K562 (cell line): ENCODE measurements at places on chromosomes 4 and X.

DNA sequence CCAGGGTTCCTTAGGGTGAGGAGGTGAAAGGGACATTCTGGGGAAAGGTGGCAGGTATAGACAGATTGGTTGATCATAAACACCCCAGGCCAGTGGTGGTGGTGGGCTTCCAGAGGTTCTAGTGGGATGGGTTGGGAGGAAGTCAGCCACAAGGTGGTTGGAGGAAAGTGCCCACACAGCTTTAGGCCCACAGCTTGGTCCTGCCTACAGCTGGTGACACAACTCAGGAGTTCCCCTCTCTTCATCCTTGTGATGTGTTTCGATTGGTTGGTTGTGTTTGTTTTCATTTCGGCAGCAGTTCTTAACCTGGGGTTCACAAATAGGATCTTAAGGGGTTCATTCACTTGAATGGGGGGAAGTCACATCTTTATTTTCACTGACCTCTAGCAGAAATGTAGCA is 157.0 kb downstream of the TMEM164 start:
- H3K27me3 ChIP-seq = no peaks in the 10 kb centered on the region
- peaks cover 7% of the 10 kb centered on the region; the same call in 1 of the 2 replicates for H3K4me1 ChIP-seq
- no peak for DNase-seq
- H3K27ac ChIP-seq = no peak overlapping the region; the same call in 2 of the 3 replicates
- no peak overlapping the region for H3K4me3 ChIP-seq

DNA sequence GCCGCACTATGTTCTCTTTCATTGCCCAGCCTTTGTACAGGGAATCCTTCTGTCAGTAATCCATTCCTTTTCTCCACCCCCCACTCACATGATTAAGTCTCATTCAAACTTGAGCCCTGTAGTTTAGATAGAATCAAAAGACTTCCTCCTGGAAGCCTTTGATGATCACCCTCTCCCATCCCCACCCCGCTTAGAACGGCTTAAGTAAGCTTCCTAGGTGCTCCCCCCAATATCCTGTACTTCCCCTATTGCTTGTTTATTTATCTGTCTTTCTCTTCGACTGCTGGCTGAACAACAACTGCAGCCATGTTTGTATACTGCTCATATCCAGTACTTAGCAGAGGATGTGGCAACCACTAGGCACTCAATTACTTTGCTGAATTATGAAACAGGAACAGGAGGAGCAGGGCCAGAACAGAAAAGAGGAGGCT is 38.5 kb upstream of the GPC3 start:
- no peaks in the 10 kb centered on the region for H3K36me3 ChIP-seq
- no peak for DNase-seq
- no peaks in the 10 kb centered on the region for H3K4me1 ChIP-seq
- H3K27ac ChIP-seq = no peak overlapping the region
- no peak overlapping the region for H3K4me3 ChIP-seq

DNA sequence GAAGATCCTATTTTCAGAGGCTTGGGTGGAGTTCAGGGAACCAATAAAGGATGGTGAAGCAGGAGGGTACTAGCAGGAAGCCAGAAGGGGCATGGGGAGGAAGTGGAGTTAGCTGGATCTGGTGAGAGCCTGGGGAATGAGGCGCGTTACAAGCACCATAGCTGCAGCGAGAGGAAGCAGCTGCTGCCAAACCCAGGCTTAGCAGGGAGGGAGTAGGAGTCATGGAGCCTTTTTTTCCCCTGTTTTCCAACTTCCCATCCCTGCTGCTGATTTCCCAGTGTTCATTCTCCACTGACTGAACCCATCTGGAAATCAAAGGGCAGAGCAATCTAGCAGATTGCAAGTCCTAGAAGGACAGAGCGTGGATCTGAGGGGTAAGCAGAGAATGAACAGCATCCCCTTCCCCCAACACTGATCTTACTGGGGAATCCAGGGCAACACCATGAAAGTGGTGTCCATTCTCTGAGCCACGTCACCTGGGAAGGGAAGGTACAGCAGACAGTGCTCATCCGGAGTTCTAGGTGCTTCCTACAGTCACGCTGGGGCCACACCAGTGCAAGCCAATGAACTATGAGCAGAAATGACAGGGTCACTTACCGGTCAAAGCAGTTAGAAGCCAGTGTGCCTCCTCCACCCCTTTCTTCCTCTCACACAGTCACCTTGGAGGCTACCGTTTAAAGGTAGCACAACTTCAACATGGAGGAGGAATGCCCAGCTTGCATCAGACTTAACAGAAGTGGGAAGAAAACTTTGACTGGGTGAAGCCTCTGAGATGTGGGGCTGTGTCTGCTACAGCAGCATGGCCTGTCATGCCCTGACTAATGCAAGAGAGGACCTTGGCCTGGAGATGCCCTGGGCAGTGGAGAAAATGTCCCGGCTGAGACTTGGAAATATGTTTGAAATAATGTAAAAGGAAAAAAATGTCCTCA is 36.7 kb downstream of the SMIM20 start:
- no peak overlapping the region for H3K4me3 ChIP-seq
- no peaks in the 10 kb centered on the region for H3K4me1 ChIP-seq
- no peak overlapping the region for H3K27ac ChIP-seq
- H3K36me3 ChIP-seq = no peaks in the 10 kb centered on the region
- DNase-seq = no peak
- peaks cover 58% of the 10 kb centered on the region for H3K27me3 ChIP-seq

GRCh38 chr4:142548491-142548890 is 297.6 kb downstream of the INPP4B start:
- H3K4me1 ChIP-seq = no peaks in the 10 kb centered on the region

DNA sequence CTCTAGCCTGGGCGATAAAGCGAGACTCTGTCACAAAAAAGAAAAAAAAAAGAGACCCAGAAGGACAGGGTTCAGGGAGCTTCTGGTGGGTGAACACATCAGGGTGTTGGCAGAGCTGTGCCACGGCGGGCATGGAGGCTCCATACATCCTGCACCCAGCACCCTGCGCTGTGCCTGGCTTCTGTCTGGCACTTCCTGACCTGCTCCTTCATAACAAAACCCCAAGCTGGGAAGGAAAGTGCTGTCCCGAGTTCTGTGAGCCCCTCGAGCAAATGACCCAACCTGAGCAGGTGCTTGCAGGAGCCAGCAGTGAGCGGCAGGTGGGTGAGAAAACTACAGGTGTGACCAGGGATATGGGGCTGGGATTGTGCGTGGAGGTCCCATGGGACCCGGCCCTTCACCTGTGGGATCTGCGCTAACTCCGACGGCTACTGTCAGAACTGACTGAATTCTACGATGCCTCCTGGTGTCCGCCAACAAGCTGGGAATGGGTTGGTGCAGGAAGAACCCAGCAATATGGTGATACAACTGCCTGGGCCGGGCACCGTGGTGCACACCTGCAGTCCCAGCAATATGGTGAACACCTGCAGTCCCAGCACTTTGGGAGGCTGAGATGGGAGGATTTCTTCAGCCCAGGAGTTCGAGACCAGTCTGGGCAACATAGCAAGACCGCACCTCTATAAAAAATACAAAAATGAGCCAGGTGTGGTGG is 18.9 kb downstream of the ASMTL start:
- no peak for DNase-seq
- peaks cover 4% of the 10 kb centered on the region for H3K4me1 ChIP-seq
- H3K4me3 ChIP-seq = no peak overlapping the region
- no peak overlapping the region for H3K27ac ChIP-seq

GRCh38 chr4:15164571-15164970 is 162.3 kb downstream of the CPEB2 start:
- DNase-seq = no peak
- H3K4me1 ChIP-seq = no peaks in the 10 kb centered on the region
- no peaks in the 10 kb centered on the region for H3K36me3 ChIP-seq
- H3K27ac ChIP-seq = no peak overlapping the region
- H3K27me3 ChIP-seq = no peaks in the 10 kb centered on the region
